ENCODE measurements at places on chromosomes 12 and 14. TPM values are rescaled to one million over a fixed set of nuclear protein-coding genes. Genes with fewer than 3 reads are reported as not detected.

TAS2R9 gene
- total RNA-seq = not detected

ACSS3 gene
- 42.5 TPM for total RNA-seq

- no peak for DNase-seq
Observed at GRCh38 chr14:104548802-104549535, 30.6 kb upstream of the C14orf180 start.

GRCh38 chr12:28601570-28602058 is 411.4 kb downstream of the CCDC91 start:
- no peak for DNase-seq

- DNase-seq = no peak
Observed at GRCh38 chr14:90556012-90556477, 159.2 kb downstream of the CALM1 start.

DNA sequence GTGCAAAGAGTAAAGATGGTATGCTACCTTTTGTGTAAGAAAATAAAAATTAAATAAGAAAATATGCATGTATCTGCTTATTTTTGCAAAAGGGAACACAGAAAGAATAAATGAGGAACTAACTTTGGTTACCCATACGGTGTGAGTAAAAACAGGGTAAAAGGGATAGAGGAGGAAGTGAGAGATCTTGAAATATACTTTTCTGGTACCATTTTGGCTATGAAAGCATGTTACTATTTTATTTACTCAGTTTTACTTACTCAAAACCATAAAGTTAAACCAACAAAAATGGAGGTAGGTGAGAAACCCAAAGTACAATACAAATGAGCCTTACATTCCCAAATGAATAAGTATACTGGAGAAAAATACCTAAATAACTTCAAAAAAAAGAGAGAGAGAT is 122.0 kb upstream of the EGLN3 start:
- no peak for DNase-seq

Data from omental fat pad (tissue), 4 donors.